ENCODE measurements at places on chromosomes 3 and 15.

- no peak for DNase-seq
Observed at GRCh38 chr3:12890610-12891390, 49.4 kb upstream of the RPL32 start.

DNA sequence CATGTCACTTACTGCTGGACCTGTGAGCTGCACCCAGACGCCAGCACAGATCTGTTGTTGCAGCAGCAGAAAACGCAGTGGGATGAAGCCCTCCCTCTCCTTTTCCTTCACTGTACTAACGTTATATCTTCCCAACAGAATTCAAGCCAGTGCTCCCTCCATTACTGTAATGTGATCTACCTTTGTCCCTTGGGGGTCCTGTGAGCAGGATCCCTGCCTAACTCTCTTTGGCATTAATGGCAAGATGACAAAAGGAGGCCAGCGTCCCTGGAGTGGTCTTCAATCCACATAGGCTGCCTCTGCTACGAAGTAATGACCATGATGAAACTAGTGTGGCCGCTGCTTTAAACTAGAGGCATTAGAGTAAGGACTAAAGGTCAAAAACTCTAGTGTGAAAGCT, 69.3 kb upstream of the SOX14 start:
- no peak for DNase-seq

DNA sequence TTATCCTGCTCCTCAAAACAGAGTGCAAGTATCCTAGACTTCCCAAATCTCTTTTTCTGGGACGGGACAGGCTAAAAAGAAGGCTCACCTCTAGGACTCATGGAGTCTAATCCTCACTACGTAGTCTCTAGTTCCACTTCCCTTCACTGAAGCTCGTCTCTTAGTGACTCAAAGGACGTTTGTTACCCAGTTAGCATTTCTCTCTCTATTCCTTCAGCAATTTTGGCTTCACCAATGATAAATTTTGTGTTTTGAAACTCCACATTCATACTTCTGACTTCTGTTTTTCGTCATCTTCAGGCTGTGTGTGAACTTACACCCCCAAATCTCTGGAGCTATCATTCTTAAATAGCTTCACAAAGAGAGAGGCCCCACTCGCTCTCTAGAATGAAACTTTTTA, 627.1 kb downstream of the NAALADL2 start:
- no peak for DNase-seq

DNA sequence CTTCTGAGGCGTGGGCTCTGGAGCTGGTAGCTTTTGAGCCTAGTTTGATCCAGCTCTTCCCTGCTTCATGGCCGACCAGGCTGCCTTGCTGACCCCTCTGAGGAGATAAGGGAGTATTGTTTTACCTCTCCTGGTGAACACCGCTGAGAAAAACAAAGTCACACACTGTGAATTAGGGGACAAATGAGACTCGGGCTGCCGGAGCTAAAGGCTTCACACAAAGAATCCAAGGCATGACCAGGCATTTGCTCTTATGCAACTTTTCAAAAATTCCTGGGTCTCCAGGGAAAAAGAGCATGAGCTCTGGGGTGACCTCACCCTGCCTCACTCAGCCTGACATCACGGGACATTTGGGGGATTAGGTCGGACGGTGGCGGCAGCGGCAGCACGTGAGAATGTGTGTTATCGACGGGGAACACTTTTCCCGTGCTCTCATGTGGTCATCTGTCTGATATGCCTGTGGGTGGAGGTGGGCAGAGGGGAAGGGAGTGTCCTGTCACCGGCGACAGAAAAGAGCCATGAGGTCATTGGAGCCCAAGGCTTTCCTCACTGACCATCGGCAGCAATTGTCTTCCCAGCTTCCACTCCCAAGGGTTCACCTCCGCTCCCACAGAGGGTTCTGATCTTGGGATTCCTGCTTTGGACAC, 61.0 kb downstream of the TMEM44 start:
- DNase-seq = no peak

GRCh38 chr3:14389716-14390115, 12.7 kb upstream of the SLC6A6 start:
- DNase-seq = no peak

- DNase-seq = no peak
Observed at GRCh38 chr15:38665586-38666305, 101.1 kb upstream of the RASGRP1 start.

GRCh38 chr3:155442072-155442471, 148.6 kb upstream of the STRIT1 start:
- no peak for DNase-seq

- no peak for DNase-seq
Observed at GRCh38 chr15:77513226-77513625, 92.5 kb downstream of the HMG20A start.

- DNase-seq = no peak
Observed at GRCh38 chr3:79200456-79200855, 567.3 kb downstream of the ROBO1 start.

DNA sequence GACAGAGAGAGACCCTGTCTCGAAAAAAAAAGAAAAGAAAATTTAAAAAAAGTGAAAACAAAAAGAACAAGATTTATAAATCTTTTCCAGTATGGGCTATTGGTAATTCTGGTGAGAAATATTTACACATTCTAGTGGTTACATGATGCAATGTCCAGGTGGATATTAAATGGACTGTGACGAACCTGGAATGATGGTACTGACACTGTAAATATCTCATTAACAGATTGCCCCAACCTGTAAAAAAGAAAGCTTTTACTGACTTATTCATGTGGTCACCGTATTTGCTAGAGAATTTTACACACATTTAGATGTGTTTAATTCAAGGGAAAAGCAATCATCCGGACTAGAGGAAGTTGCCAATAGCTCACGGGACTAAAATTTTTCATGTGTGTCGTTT, 162.1 kb upstream of the LRIG1 start:
- DNase-seq = no peak

DNA sequence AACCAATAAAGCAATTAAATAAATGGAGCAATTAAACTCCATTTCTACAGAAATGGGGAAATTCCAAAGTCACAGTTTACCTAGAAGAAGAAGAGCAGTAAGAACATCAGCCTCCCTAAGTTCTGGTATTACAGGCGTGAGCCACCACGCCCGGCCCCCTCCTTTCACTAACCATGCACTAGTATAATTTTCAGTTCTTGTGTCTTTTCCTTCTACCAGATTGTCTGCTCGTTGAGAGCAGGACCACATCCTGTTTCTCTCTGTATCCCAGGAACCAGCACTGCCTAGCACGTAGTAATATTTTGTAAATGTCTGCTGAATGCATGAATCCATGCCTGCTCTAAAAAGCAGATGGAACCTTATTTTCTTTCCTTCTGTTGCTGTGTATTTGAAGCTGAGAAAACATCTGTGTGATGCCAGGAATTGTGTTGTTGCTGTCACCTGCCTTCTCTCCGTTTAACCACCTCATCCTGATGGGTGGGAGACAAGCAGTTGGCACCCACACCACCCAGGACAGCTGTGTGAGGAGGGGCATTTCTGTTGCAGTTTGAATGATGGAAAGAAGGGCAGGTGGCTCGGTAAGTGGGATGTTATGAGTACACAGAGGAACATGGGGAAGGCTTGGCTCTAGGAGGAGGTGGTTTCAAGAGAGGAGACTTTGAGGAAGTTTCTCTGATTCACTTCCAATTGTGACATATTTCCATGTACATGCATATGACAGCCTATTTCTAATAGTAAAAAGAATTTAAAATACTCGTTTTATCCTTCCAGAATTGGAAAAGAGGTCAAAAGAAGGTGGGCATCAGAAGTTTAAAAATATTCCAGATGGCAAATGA, 30.1 kb downstream of the PXYLP1 start:
- no peak for DNase-seq

DNA sequence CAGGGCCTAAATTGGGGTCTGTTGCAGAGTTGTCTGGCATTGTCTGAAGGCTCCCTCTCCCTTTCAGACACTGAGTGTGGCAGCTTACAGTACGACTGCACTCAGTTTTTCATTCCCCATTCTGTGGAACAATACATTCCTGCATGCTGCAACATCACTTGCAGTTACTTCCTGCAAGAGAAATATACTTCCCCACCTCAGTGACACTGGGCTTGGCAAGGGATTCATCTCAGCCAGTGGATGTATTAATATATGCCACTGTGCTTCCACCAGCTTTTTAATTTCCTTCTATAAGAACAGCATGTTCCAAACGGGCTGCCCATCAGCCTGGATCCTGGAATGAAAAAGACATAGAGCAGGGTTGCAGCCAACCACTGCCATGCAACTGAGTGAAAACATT, 23.1 kb downstream of the B3GALNT1 start:
- no peak for DNase-seq

DNA sequence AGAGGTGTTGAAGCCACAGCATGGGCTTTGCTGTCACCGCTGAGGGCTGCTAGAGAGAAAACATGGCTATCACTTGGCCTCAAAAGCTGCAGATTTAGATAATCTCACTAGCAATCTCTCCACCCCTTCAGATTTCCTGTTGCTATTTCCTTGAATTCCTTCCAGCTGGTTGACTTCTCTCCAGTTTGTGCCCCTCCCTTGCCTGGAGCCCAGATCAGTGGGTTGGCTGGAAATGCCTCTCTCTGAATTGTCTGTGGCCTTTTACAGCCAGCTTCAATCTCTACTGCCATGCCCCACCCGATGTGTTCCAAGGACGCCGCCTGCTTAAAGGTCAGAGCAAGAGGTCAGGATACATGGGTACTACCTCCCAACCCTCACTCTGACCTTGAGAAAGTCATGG, 294.1 kb downstream of the NTRK3 start:
- DNase-seq = no peak

GRCh38 chr15:34338347-34338746, 766 bp upstream of the SLC12A6 start:
- no peak for DNase-seq

DNA sequence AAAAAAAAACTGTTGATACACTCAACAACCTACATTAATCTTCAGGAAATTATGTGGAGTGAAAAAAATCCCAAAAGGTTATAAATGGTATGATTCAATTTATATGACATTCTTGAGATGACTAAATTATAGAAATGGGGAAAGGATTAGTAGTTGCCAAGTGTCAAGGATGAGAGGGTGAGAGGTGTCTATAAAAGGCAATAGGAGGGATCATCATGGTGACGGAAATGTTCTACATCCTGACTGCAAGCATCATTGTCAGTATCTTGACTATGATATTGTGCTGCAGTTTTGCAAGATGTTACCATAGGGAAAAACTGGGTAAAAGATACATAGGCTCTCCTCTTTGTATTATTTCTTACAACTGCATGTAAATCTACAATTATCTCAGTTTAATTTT, 125.6 kb downstream of the FRMD5 start:
- DNase-seq = no peak
